ENCODE measurements at places on chromosomes 7 and 10.

- DNase-seq: peak; percentile 65
Measured at GRCh38 chr10:21099291-21100062, 202.4 kb upstream of the NEBL start.

DNA sequence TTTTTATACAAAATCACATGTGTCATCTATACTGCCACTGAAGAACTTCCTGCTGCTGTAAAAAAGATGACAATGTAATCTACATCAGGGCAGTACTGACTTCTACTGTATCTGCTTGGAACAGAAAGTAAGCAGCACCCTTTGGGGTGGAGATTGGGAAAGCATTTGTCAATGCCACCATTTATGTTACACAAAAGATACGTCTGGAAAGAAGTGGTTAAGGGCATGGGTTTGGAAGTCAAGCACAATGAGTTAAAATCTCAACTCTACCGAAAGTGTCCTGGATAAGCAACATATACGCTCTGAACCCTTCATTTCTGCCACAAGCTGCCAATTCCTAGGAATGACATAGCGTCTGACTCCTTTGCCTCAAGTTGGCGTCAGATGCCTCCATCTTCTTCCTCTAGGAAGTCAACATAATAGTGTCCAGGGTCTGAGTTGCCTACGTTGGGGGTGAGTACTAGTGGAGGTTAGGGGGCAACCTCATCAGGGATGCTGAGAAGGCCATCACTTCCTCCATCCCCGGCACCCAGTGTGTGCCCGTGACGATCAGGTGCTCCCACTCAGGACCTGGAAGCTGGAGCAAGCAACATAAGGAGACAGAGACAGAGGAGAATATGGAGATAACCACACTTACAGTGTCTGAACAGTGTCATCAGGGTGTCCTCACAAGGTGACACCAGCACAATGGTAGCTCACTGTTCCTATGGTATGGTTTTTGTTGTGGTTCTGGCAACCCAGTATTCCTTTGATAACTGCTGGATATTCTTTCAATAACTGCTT, 58.3 kb downstream of the SGMS1 start:
- no peak for DNase-seq

GRCh38 chr7:45015313-45015712, 15.3 kb downstream of the CCM2 start:
- DNase-seq: no peak

DNA sequence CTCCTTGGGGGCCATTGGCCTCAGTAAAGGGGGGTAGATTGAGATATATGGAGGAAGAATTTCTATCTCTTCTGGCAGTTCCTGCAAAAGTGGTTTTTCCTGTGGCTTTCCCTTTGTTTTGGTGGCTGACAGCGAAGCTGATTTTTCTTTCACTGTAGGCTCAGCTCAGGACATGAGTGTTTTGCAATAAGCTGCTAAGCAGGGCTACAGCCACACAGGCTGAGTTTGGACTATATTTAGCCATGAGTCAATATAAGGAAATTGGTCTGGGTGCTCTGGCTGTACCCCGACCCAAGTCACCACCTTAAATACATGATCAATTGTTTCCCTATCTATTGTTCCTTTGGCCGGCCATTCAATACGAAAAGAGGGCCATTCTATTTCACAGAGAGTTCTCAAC, 212.7 kb upstream of the KCND2 start:
- no peak for DNase-seq

DNA sequence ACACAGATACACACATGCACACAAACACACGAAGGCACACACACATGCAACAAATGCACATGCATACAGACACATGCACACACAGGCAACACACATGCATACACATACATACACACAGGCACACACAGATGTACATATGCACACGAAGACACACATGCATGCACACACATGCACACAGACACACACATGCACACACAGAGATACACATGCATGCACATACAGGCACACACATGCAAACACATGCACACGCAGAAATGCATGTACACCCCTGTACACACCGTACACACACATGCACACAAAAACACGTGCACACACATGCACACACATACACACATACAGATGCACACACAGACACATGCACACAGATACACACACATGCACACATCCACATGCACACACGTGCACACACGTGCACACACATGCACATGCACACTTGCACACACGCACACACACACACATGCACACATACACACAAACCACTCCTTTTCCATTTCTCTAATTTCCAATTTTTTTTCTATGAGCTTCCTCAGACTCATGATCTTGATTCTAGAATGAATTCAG, 63.3 kb upstream of the CCZ1B start:
- DNase-seq: no peak

GRCh38 chr10:62652114-62652513, 152.4 kb upstream of the ADO start:
- DNase-seq: no peak

DNA sequence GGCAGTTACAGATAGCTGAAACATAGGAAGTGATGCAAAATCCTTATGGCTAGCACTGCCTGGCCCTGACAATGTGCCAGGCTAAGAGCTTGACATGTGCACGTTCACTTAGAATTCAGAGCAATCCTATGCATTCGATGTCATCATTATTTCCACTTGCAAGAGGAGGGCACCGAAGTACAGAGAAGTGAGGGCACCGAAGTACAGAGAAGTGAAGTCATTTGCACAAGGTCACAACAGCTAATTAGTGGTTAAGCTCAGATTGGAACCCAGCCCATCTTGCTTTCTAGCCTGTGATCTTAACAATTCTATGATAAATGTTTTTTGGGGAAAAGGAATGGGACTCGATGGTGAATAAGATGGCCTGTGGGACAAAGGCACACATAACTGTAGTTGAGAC, 73.4 kb downstream of the ARHGAP22 start:
- DNase-seq: no peak

DNA sequence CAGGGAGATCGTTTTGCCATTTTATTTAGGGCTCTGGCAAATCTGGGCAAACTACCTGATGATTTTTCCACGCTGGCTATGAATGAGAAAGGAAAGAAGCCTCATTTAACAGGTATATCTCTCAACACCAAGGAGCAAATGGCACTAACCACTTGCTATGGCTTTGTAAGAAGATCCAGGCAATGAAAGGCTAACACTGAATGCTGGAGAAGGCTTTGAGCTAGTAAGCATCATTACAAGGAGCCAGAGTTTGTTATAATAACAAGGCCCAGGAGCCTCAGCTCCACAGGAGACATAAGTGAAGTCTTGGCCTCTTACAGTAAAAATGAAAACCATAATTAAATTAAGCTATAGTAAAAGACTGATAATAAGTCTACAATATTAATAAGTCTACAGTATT, 123.1 kb downstream of the CNOT4 start:
- DNase-seq: no peak

- no peak for DNase-seq
Measured at GRCh38 chr10:76041551-76041950, 610.1 kb downstream of the LRMDA start.

DNA sequence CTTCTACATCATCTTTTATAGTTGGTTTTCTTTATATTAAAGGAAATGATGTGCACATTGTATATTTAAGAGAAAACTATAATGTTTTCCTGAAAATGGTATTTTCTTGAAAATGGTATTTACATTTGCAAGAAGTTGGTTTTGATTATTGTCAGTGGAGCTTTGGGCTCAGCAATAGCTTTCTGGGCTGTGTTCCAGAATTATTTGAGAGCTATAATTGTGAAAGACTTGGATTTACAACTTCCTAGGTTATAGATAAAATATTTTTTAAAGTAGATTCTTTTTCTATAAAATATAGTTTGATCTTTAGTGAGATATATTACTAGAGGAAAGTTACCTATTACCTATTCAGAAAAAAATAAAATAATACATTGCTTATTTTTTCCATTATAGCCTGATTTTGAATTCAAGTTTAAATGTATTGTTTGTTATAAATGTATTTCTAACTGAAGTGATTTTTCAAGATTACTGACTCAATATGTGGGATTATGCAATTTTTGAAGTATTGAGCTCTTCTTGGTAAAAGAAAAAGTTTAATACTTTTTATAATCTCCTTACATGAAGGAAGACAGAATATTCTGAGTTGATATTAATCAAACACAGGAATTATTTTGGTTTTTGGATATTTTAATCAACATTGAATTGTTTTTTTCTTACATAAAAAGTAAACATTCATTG, 20.2 kb downstream of the GNAI1 start:
- no peak for DNase-seq

DNA sequence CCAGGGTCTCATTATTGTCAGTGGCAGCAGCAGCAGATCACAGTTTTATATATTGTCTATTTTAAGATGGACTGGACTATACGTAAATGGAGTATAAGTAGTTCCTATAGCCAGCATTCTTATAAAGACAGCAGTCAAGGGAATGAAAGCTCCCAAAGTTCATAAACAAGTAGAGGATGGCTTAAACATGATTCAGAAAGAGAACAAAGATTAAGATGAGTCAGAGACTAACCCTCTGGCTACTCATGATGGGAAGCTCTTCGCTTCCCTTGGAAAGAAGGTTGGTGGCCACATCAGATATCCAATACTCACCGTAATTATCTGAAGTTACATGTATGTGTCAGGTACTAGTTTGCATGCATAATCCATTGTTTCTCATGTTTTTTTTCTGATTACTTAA, 277.0 kb downstream of the INHBA start:
- DNase-seq: no peak

GRCh38 chr10:63763744-63764143, 242.5 kb downstream of the REEP3 start:
- no peak for DNase-seq

DNA sequence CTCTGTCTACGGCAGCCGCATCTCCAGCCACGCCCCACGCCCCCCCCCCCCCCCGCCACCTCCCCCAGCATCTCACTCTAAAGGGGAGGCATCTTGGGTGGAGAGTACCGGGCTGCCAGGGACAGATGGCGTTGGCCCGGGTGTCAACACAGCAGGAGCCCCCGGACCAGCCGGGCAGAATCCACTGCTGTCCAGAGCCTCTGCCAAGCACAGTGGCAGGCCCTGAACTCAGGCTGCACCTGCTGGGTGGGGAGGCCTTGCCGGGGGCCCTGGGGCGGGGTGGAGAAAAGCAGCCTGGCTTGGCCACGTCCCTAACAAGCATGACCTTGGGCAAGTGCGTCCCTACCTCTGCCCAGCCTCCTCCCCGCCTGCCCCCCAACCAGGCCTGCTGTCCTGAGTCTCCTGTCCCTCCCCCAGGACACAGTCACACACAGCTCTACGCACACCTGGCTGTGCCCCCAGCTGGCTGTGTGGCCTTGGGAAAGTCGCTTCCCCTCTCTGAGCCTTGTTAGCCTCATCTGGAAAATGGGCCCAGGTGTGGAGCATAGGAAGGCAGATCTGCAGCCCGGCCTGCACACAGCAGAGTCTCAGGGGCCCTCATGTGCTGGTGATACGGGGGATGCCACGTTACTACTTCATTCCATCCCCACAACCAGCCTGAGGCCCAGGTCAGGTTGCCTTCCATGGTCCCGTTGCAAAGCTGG, 45.2 kb downstream of the MICALL2 start:
- DNase-seq: no peak

- DNase-seq: no peak
Measured at GRCh38 chr10:86972613-86973380, 4.5 kb downstream of the ADIRF start.

- DNase-seq: no peak
Measured at GRCh38 chr7:90736968-90737939, 141.1 kb downstream of the CDK14 start.

DNA sequence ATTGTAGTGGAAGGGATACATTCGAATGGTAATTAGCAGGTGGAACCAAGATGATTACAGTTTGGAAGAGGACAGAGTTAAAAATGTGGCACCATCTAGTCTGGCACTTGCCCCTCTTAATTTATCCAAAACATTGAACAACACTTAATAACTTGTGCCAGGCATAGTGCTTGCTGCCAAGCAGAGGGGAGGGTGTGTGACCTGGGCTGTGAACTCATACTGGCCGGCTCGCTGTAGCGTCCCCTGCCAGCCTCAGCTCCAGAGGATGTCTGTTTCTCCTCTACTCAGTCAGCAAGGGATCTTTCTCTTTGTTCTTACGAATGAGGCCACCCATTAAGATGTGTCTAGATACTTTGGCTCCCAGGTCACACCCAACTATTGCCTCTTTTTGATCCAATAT, 179.4 kb upstream of the INHBA start:
- DNase-seq: no peak

- DNase-seq: no peak
Measured at GRCh38 chr10:44956717-44957706, 2.6 kb upstream of the RASSF4 start.

GRCh38 chr7:108234971-108235450, 104.8 kb upstream of the LAMB4 start:
- DNase-seq: no peak

- no peak for DNase-seq
Measured at GRCh38 chr7:127754457-127754856, 102.5 kb downstream of the SND1 start.

DNA sequence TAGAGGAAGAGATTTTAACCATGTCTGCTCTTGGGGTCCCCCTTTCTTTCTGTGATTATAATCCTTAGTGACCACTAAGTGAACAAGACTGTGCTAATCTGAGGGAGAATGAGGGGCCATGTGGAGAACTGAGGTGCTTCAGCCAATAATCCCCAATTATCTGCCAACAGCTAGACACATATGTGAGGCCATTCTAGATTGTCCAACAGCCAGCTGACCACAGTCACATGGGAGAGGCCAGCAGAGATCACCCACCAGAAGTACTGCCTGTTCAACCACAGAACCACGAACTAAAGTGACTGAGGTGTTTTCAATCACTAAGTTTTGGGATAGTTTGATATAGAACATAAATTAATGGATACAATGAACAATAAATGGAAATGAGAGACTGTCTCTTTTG, 74.3 kb downstream of the SEMA3E start:
- DNase-seq: no peak

GRCh38 chr10:1396297-1396635, 340.1 kb downstream of the WDR37 start:
- no peak for DNase-seq

- no peak for DNase-seq
Measured at GRCh38 chr7:915291-916218, 38.9 kb downstream of the ADAP1 start.

DNA sequence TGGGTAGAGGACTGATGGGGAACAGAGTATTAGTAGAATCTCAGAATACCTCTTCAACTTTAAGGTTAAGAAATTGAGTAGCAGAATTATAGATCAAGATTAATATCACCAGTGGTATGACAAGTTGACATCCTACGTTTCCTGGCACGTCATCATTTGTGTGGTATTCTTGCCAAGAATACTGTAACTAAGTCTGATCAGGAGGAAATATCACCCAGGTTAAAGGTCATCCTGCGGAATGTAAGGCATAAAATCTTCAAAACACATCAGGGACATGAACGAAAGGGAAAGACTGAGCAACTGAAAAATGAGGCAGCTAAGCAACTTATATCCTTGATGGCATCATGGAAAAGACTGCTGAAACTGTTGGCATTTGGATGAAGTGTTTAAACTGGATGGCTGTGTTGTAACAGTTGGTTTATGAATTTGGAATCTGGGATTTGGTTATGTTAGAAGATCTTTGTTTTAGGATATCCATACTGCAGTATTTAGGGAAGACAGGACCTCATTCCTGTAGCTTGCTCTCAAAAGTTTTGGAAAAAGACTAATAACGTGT, 86.1 kb downstream of the TRIM24 start:
- DNase-seq: no peak

- no peak for DNase-seq
Measured at GRCh38 chr10:133201151-133201947, 28.7 kb upstream of the UTF1 start.

GRCh38 chr7:28890137-28890536, 68.0 kb downstream of the TRIL start:
- no peak for DNase-seq

GRCh38 chr7:148242294-148242821, 348.2 kb upstream of the C7orf33 start:
- DNase-seq: peak; percentile 67

- no peak for DNase-seq
Measured at GRCh38 chr10:29039091-29039490, 249.8 kb upstream of the LYZL1 start.

Measured in SK-N-SH (cell line).